ENCODE measurements at places on chromosomes 5 and 9. TPM values are rescaled to one million over a fixed set of nuclear protein-coding genes. Genes with fewer than 3 reads are reported as not detected.

DNA sequence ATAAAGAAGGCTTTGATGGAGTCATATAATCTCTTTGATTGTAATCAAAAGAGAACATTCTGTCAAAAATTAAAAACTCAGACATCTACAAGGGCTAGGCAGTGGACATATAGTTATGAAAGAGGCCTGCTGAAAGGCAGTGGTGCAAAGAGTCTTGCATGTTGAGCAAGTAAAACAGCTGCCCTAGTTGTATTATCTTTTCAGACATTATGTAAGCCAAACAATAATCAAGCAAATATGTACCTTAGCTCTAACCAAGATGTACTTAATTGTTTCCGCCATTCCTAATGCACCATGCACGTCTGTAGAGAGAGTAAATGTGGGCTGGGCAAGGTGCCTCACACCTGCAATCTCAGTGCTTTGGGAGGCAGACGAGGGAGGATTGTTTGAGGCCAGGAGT is 14.3 kb downstream of the GAPT start:
- H3K4me3 ChIP-seq, result no peak overlapping the region
- peaks cover 7% of the 10 kb centered on the region for H3K4me1 ChIP-seq
- H3K36me3 ChIP-seq, result no peaks in the 10 kb centered on the region
- no peak overlapping the region for H3K27ac ChIP-seq

- no peak overlapping the region for H3K27ac ChIP-seq
- H3K36me3 ChIP-seq, result peaks cover 9% of the 10 kb centered on the region
- no peak for DNase-seq
These were observed 37.4 kb downstream of the P4HA2 start for GRCh38 chr5:132190161-132190817.

DNA sequence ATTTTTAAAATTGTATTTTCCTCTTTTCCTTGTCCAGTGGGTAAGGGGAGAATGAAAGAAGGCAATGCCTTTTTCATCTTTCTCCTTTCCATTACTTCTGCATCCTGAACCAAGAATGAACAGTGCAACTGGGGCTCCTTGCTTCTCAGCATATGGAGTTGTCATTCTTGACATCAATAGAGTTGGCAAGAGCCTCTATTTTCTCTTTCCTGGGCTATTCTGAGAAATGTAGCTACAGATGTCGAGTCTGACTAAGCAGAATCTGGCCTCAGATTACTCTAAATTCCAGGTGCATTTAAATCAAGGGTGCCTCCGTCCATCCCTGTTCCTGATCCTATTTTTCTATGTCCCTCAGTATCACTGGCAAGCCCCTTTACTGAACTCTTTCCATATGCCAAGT is 244.8 kb downstream of the GLIS3 start:
- no peaks in the 10 kb centered on the region for H3K27me3 ChIP-seq
- H3K27ac ChIP-seq, result no peak overlapping the region
- no peak for DNase-seq
- H3K4me1 ChIP-seq, result peaks cover 8% of the 10 kb centered on the region
- H3K36me3 ChIP-seq, result peaks cover 3% of the 10 kb centered on the region

DNA sequence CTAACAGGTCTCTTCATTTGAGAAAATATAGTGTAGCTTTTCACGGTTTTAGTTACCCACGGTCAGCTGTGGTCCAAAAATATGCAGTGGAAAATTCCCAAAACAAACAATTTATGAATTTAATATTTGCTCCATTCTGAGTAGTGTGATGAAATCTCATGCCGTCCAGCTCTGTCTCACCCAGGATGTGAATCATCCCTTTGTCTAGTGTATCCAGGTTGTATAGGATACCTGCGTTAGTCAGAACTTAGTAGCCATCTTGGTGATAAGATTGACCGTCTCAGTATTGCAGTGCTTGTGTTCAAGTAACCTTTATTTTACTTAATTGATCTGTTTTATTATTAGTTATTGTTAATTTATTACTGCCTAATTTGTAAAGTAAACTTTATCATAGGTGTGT is 41.1 kb downstream of the NDUFS4 start:
- DNase-seq, result no peak
- H3K27me3 ChIP-seq, result no peaks in the 10 kb centered on the region
- peaks cover 25% of the 10 kb centered on the region for H3K36me3 ChIP-seq
- H3K4me3 ChIP-seq, result no peak overlapping the region
- peaks cover 4% of the 10 kb centered on the region for H3K4me1 ChIP-seq
- no peak overlapping the region for H3K27ac ChIP-seq

The LCN10 gene
- not detected for total RNA-seq

The PCDHA12 gene
- total RNA-seq, result 10.2 TPM

DNA sequence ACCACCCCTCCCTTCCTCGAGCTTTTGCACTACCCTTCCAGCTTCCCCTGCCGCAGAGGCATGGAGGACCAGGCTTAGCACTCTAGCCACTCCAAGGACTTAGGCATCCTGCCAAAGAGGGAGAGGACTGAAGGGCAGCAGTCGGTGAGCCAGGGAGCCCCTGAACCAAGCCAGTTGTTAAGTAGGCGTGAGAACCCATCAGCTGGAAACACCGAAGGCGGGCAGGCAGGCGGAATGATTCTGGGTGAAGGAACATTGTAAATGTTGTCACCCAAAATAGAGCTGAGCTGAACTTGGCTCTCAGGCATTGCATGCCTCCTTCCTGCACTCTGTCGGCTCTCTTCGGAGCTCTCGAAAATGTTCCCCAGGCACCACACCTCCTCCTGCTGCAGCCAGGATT is 42.8 kb downstream of the NRG2 start:
- no peaks in the 10 kb centered on the region for H3K4me1 ChIP-seq
- H3K27me3 ChIP-seq, result peaks cover 62% of the 10 kb centered on the region
- H3K36me3 ChIP-seq, result no peaks in the 10 kb centered on the region
- H3K4me3 ChIP-seq, result no peak overlapping the region
- no peak for DNase-seq

DNA sequence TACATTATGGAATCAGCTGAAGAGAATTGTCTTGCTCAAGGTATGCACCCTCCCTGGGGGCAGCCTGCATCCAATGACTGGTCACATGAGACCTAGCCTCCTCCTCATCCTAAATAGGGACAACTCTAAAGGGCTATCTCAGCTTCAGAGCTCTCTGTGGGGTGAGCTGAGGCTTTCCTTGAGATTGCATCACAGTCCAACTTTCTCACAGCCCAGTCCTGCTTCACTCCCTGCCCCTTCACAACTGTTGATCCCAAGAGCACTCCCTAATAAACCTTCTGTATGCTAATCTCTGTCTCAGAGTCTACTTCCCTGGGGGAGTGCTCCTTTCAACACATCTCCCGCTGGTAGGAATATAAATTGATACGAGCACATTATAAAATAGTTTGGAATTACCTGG is 44.1 kb upstream of the ERBIN start:
- H3K36me3 ChIP-seq, result no peaks in the 10 kb centered on the region
- no peak overlapping the region for H3K27ac ChIP-seq
- no peaks in the 10 kb centered on the region for H3K4me1 ChIP-seq
- H3K27me3 ChIP-seq, result peaks cover 7% of the 10 kb centered on the region

- no peak for DNase-seq
- H3K27ac ChIP-seq, result peak overlapping the region; percentile 68
These were observed 124.2 kb downstream of the TRIO start for GRCh38 chr5:14267166-14267838.

GRCh38 chr5:142000704-142001484 is 11.9 kb downstream of the GNPDA1 start:
- H3K27me3 ChIP-seq, result no peaks in the 10 kb centered on the region
- H3K4me3 ChIP-seq, result no peak overlapping the region
- H3K4me1 ChIP-seq, result no peaks in the 10 kb centered on the region
- peaks cover 22% of the 10 kb centered on the region for H3K36me3 ChIP-seq
- DNase-seq, result no peak

DNA sequence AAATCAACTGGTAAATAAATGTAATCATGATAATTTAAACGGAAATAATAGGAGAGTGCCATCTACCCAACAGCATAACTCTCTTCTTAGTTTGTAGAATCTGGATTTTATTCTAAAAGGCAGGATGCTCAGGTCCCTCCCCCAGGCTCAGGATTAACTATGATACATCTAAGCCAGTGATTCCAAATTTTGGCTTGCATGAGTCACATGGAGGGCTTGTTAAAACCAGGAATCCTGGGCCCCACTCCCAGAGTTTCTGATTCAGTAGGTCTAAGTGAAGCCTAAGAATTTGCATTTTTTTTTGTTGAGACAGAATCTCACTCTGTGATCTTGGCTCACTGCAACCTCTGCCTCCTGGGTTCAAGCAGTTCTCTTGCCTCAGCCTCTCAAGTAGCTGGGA is 62.3 kb upstream of the ZFR start:
- peaks cover 36% of the 10 kb centered on the region for H3K4me1 ChIP-seq
- peaks cover 14% of the 10 kb centered on the region for H3K27me3 ChIP-seq
- no peak for DNase-seq
- peak overlapping the region; percentile 26 for H3K4me3 ChIP-seq

GRCh38 chr5:3599226-3600105 is 3.8 kb downstream of the IRX1 start:
- peaks cover 23% of the 10 kb centered on the region for H3K36me3 ChIP-seq
- peak overlapping the region; percentile 86 for H3K27ac ChIP-seq
- peak overlapping the region; percentile 88 for H3K4me3 ChIP-seq

The CREB3 gene
- total RNA-seq, result 36.4 TPM

The SDHA gene
- 179 TPM for total RNA-seq

GRCh38 chr9:110049699-110050450 is 158.1 kb downstream of the C9orf152 start:
- peaks cover 35% of the 10 kb centered on the region for H3K27me3 ChIP-seq
- H3K27ac ChIP-seq, result peak overlapping the region; percentile 42
- peak overlapping the region; percentile 98 for H3K4me3 ChIP-seq
- H3K36me3 ChIP-seq, result no peaks in the 10 kb centered on the region
- no peak for DNase-seq

- no peak overlapping the region for H3K27ac ChIP-seq
- peaks cover 5% of the 10 kb centered on the region for H3K36me3 ChIP-seq
- peaks cover 11% of the 10 kb centered on the region for H3K4me1 ChIP-seq
- peaks cover 3% of the 10 kb centered on the region for H3K27me3 ChIP-seq
These were observed 100.8 kb upstream of the CD180 start for GRCh38 chr5:67297376-67297775.

The PCDHB12 gene
- total RNA-seq, result 2.3 TPM

DNA sequence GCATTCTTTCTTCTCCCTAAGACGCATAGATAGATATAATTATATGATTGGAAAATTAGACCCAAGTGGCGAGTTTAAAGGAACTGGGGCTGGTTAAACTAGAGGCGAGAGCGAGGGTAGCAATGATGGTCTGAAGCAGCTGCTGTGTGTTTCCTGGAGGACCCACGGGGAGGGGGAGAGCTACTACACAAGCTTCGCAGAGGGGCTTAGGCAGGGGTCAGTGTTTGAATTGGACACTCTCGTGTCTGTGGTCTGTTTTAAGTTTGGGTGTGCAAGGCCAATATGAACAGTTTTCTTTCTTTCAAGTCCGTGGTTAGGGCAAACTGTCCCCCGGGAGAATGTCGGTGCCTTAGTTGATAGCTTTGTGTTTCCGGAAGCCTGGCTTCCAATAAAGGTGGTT is 43.1 kb downstream of the PDZD2 start:
- peaks cover 10% of the 10 kb centered on the region for H3K27me3 ChIP-seq
- no peak for DNase-seq
- H3K27ac ChIP-seq, result no peak overlapping the region
- no peak overlapping the region for H3K4me3 ChIP-seq
- no peaks in the 10 kb centered on the region for H3K36me3 ChIP-seq

DNA sequence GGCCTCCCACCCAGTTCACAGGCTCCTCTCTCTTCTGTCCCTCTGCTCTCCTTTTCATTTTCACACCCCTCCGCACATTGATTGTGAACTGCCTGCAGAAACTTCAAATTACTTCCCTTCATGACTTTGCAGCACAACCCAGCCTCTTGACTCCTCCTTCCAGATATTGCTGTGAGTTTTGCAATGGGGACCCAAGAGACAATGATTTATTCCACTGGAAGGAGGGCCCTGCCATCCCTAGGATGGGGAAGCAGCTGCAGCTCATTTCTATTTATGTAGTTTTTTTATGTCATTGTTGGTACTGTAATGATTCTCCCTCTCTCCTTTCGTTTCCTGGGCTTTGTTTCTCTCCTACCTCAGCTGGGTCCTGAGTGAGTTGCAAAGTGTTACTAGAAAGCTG is 364.9 kb downstream of the ICE1 start:
- H3K4me1 ChIP-seq, result peaks cover 5% of the 10 kb centered on the region
- DNase-seq, result no peak
- no peak overlapping the region for H3K4me3 ChIP-seq
- H3K27me3 ChIP-seq, result peaks cover 4% of the 10 kb centered on the region
- H3K36me3 ChIP-seq, result no peaks in the 10 kb centered on the region

The CCNJL gene
- total RNA-seq, result 7.2 TPM

The NR5A1 gene
- total RNA-seq, result 0.26 TPM

The ARSK gene
- 9.1 TPM for total RNA-seq

GRCh38 chr5:6637590-6637989 is 4.3 kb downstream of the SRD5A1 start:
- no peak for DNase-seq
- no peak overlapping the region for H3K4me3 ChIP-seq
- H3K36me3 ChIP-seq, result peaks cover 5% of the 10 kb centered on the region
- H3K27me3 ChIP-seq, result no peaks in the 10 kb centered on the region

DNA sequence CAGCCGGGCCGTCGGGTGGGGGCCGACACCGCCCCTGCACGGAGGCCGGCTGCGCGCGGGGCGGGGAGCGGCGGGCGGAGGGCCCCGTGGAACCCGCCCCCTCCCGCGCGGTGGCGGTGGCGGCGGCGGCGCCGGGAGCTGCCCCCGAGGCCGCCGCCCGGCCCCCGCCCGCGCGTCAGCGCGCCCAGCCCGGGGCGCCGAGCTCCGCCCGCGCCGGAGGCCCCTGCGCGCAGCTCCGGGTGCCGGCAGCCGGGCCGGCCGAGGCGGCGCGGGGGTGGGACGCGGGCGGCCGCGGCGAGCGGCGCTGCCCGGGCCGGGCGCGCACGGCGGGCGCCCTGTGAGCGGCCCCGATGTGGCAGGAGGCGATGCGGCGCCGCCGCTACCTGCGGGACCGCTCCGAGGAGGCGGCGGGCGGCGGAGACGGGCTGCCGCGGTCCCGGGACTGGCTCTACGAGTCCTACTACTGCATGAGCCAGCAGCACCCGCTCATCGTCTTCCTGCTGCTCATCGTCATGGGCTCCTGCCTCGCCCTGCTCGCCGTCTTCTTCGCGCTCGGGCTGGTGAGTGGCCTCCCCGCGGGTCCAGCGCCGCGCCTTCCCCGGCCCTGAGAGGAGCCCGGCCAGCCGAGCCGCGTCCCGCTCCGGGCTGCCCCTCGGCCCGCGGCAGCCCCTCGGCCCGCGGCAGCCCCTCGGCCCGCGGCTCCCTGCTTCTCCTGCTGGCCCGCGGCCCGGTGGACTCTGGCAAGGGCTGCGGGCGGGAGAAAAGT is at the start of gene ADCY2:
TSS of gene ADCY2 (plus strand) at position 192 of the 766 bp plus-strand sequence. CDS start at position 351, 159 bp downstream.
- H3K36me3 ChIP-seq, result no peaks in the 10 kb centered on the region
- no peak for DNase-seq
- peak within 1 kb of the TSS; percentile 94 for H3K4me3 ChIP-seq
- peaks cover 26% of the 10 kb centered on the region for H3K4me1 ChIP-seq

DNA sequence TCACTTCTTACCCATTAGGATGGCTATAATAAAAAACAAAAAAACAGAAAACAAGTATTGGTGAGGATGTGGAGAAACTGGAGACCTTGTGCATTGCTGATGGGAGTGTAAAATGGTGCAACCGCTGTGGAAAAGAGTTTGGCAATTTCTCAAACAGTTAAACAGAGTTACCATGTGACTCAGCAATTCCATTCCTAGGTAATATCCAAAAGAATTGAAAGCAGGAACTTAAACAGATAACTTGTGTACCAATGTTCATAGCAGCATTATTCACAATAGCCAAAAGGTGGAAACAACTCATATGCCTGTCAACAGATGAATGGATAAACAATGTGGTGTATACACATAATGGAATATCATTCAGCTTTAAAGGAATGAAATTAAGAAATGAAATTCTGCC is 28.9 kb downstream of the DCP2 start:
- H3K4me3 ChIP-seq, result no peak overlapping the region
- H3K27me3 ChIP-seq, result no peaks in the 10 kb centered on the region

GRCh38 chr5:106017243-106017857 is 1653.4 kb downstream of the EFNA5 start:
- no peaks in the 10 kb centered on the region for H3K36me3 ChIP-seq
- no peaks in the 10 kb centered on the region for H3K4me1 ChIP-seq
- no peak overlapping the region for H3K4me3 ChIP-seq
- no peak for DNase-seq

The FOXD4L6 gene
- 0.14 TPM for total RNA-seq

All from type B pancreatic cell (in vitro differentiated cells).